Purkinje cell (primary cell): ENCODE measurements at places on chromosomes 11 and 22. TPM values are rescaled to one million over a fixed set of nuclear protein-coding genes. Genes with fewer than 3 reads are reported as not detected.

The FGF4 gene
- polyA plus RNA-seq: not detected in 2 replicates

The TP53I11 gene
- 6.6 and 12.0 TPM in 2 replicates for polyA plus RNA-seq

The LMNTD2 gene
- polyA plus RNA-seq: not detected in 2 replicates

The LGALS12 gene
- not detected in 2 replicates for polyA plus RNA-seq
